HL-60 (cell line): ENCODE measurements at places on chromosomes 5 and 9.

DNA sequence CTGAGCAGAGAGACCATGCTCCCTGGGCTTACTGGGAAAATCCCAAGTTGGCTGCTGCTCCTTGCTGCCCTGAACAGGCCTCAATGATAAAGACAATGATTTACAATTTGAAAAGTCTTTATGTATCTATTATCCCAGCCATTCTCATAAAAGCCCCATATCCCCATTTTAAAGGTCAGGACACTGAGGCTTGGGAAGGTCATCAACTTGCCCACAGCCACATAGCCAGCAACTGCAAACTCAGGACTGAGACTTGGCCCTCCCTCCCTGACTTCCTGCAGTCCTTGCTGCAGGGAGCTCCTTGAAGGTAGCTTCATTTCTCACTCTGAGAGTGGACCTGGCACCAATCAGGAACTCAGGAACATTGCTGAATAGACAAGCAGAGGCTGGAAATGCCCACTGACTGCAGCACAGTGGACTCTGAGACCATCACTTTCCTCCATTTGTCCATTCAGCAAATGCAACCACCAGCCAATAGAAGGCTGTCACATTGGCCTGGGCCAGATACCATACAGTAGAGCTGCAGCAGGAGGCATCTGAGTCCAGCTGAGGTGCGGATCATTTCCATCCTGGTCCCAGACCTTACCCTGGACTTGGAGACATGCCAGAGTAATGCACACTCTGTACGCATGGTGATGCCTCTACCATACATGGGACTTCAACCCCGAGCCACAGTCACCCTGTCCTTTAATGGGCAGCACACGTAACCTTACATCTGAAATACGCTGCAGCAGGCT, 18.3 kb downstream of the TNIP1 start:
- DNase-seq, result no peak

DNA sequence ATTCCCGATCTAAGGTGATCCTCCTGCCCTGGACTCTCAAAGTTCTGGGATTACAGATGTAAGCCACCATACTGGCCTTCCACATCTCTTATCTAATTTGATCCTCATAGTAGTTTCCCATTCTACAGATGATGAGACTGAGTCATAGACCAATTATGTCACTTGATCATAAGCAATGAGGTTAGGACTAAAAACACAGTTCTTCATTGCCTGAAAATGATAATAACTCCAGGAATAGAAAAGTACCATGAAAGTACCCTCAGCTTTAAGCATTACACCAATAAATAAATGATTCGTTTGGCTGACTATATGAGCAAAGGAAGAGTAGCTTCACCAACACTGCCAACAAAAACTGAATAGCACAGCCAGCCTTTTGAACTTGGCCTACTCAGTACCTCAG, 389.5 kb downstream of the ACTL7B start:
- DNase-seq, result no peak

- DNase-seq, result no peak
Observed at GRCh38 chr9:101369286-101369685, 15.5 kb downstream of the BAAT start.

DNA sequence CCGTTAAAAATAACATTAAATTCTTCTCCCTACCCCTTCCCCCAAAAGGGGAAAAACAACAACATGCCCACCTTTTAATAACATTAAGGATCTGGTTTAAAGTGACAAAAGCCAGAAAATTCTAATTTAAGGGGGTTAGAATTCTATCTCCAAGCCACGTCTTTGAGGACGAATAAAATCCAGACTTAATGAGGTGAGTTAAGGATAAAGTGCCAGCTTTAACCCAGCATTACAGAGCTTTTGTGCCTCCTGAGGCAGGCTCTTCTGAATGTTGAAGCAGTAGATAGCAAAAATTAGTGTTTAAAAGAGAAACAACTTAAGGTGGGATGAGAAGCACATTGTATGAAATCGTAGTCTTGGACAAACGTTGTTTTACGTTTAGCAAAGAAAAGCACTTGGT, 329.0 kb upstream of the MPDZ start:
- no peak for DNase-seq

GRCh38 chr9:126707083-126707482, 93.4 kb downstream of the LMX1B start:
- DNase-seq, result no peak

GRCh38 chr5:90131383-90132133, 278.0 kb downstream of the CETN3 start:
- no peak for DNase-seq

DNA sequence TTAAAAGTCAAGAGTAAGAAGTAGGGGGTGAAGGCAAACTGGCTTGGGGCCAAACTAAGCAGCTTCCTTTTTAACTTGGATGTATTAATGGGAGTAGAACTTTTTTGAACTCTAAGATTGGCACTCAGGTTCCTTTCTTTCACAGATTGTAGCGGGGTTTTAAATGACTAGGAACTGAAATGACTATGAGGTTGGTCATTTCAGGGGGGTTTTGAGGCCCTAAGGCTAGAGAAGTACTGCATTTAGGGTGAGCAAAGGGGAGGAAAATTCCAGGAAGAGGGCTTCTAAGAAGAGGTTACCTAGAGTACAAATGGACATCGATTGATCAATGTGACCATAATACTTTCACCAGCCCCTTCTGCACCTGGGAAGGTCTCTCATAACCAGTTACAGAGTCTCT, 381.8 kb downstream of the MLLT3 start:
- no peak for DNase-seq

GRCh38 chr5:56161927-56162326, 71.2 kb downstream of the ANKRD55 start:
- peak; percentile 16 for DNase-seq

DNA sequence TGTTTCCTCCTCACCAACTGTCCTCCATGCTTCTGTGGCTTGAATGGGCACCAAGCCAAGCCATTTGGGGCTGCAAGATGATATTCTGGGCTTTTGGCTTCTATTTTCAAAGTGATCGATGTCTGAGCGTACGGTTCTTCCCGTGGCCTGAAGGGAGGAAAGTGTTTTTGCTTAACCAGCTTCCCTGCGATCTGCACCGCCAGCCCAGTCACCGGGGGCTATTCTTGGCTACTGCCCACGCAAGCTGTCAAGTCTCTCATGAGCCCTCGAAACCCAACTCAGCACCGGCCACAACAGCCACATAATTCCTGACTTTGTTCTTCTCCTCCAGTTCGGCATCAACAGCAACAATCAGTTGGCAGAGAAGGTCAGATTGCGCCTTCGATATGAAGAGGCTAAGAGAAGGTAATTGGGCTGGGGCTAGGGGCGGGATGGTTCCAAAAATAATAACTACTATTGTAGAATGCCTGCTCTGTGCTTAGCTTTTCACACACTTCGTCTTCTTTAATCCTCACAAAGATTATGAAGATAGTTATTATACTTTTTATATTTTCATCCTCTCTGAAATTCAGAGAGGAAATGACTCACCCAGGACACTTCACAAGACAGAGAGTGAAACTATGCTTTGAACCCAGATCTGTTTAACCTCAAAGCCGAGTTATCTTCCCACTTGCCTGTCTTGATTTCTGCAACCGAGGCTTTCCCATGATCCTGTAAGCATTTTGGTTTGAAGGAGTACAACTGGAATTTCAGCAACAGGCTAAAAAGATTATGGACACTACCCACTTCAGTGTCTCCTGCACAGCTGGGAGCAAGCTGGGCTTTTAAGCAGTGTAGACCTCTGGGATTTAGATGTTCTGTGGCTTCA, 76.4 kb upstream of the RARS1 start:
- DNase-seq, result no peak

GRCh38 chr5:5649641-5650040, 227.2 kb downstream of the ICE1 start:
- DNase-seq, result no peak
